ENCODE measurements at places on chromosomes 7 and 10.

- no peak for DNase-seq
These were observed 104.7 kb downstream of the PHF14 start for GRCh38 chr7:11078247-11078834.

DNA sequence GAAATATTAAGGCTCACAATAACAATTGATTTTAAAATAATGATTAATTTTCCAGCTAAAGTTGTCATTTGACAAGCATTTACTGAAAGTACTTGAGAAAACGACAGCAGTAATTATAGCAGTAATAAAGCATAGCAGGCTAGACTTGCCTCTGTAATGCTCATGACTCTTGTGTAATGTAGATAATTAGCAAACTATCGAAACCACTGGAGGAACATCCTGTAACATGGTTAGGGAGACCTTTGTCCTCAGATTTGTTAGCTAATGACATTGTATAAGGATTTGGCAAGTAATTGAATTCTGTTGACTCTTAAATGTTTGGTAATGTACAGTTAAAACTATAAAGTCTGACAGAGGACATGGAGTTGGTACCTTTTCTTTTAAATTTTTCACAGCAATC is 24.8 kb downstream of the ARL4A start:
- DNase-seq = no peak

GRCh38 chr7:117882594-117882993 is 9.4 kb upstream of the CTTNBP2 start:
- DNase-seq = no peak

DNA sequence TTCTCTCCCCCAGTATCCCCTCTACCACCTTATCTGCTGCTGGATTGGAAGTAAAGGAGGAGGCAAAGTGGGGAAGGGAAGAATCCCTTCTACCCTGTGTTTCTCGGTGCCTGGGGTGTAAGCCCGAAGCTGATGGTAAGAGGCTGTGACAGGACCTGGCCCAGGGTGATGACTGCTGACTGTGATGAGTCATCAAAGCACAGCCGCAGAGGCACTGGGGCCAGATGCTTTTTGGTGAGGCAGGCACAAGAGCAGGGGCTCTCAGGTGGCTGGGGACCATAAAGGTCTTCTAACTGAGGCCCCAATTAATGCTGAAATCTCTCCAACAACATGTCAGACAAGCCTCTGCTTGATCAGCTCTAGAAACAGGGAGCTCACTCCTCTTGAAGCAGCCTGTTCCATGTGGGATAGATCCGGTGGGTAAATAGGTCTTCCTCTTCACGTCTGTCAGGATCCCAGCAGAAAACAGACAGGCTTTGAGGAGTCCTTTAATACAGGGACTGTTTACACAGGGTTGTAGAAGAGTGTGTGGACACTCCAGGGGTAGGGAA is 86.1 kb upstream of the PCBD1 start:
- DNase-seq = no peak

- no peak for DNase-seq
These were observed 822.3 kb downstream of the PHTF2 start for GRCh38 chr7:78620920-78621319.

DNA sequence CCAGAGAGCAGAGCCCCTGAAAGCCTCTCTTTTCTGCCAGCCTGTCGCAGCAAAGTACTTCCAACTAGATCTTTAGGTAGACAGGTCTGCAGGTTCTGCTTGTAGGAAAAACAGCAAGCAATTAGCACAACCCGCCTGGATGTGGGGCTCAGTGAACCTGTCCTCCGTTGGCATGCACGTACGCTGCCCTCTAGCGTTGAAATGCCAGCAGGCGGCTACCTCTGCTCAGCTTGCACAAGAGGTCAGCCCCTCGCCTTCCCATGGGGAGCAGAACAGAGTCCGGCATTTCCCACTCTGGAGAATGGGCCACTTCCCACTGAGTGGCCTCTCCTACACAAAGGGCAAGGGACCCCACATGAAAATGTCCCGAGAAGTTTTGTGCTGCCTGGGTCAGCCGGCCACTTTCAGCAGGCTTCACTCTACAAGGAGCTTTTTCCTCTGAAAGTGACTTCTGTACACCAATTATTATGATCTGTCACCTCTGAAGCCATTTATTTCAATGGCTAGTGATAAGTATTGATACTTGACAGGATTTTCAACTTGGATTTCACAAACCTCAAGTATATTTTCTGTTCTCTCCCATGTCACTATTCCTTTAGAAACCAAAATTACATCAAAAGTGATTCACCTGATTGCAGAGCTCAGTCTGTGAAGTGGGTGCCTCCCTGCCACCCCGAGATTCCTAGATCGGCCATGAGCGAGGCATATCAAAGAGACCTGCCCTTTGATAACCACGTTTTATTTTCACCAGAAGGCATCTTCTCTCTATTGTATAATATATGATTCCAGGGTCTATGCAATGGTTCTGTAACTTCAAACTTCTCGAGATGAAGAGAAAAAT is 56.7 kb downstream of the JCAD start:
- DNase-seq = peak; percentile 31

GRCh38 chr7:100837099-100837836 is 9.9 kb upstream of the EPHB4 start:
- no peak for DNase-seq

- no peak for DNase-seq
These were observed 55.7 kb upstream of the RELN start for GRCh38 chr7:104045183-104045582.

DNA sequence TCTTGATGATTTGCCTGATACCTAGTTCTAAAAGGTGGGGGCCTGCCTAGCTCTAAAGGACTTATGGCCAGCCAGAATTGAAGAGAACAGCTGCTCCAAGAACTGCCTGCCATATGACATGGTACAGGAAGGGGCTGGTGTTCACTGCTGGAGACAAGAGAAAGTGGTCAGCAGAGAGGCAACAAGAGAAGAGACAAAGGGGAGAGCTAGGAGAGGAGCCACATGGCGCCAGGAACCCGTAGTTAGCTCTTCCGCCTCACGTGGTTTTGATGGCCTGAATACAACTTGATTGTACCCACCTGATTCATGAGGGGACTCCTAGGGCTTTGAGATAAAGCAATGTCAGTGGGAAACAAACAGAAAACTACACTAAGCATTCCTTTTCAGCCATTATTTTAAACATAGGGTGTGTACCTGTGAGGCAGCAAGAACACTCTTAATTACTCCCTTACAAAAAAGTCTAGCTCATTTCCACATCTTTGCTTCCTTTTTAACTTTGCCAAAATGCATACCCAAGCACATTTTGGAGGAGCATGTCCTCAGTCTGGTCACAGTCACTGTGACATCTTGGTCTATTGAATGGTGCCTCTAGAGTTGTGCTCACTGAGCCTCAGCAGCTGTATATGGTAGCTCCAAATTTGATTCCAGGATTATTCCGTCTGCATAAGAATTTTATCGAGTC is 71.6 kb downstream of the CCDC71L start:
- no peak for DNase-seq
